Naive thymus-derived CD4-positive, alpha-beta T cell (primary cell): ENCODE measurements at places on chromosomes 6 and 20. TPM values are rescaled to one million over a fixed set of nuclear protein-coding genes. Genes with fewer than 3 reads are reported as not detected.

The SAMD10 gene
- total RNA-seq: 10.6 TPM

GRCh38 chr6:44338228-44339122 lies 4.0 kb upstream of the SPATS1 start:
- peak; percentile 67 for DNase-seq

DNA sequence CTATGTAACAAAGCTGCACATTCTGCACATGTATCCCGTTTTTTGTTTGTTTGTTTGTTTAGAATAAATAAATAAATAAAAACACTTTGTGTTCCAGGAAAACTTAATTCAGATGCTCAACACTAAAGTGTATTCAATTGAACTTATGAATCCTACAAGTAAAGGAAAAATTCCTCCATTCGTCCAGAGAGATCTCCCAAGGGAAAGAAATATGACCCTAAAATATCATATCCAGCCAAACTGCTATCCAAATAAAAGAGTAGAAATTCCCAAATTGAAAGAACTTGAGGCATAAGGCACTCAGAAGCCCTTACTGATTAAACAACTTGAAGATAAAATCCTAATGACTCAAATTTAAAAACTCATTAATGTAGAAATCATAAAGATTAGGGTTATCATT lies 90.4 kb downstream of the MOXD1 start:
- no peak for DNase-seq

The WFDC10B gene
- not detected in 2 replicates for total RNA-seq

- DNase-seq: no peak
Observed at GRCh38 chr20:5785146-5785545, 34.9 kb downstream of the SHLD1 start.

The SLC35D3 gene
- total RNA-seq: not detected in 2 replicates

The NSFL1C gene
- total RNA-seq: 75.1 and 80.0 TPM in 2 replicates
